Muscle of leg (tissue), 16 donors: ENCODE measurements at places on chromosomes 2 and 18. TPM values are rescaled to one million over a fixed set of nuclear protein-coding genes. Genes with fewer than 3 reads are reported as not detected.

TMEFF2 gene
- total RNA-seq = 7.7 TPM

CYTIP gene
- total RNA-seq = 0.84 TPM

DES gene
- 2,854 TPM for total RNA-seq

DNA sequence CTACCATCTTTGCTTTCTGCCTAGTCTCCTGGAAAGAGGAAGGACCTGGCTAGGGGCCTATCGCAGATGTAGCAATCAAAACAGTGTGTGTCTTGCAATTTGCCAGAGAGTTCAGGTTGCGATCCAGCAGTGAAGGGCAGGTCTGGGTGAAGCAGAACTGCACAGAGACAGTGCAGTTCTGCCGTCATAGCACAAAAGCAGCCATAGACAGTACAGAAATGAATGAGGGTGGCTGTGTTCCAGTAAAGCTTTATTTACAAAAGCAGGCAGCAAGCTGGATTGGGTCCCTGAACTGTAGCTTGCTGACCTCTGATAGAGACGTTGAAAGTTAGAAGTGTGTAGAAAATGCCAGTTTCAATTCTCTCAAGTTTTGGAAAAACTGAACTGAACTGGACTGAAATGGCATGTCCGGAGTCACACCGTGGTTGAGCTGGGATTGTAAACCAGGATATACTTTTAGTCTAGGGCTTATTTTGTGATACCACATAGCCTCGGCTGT is 186.8 kb downstream of the LTBP1 start:
- peak; percentile 49 for DNase-seq

TTC39C gene
- total RNA-seq = 4.8 TPM

DNA sequence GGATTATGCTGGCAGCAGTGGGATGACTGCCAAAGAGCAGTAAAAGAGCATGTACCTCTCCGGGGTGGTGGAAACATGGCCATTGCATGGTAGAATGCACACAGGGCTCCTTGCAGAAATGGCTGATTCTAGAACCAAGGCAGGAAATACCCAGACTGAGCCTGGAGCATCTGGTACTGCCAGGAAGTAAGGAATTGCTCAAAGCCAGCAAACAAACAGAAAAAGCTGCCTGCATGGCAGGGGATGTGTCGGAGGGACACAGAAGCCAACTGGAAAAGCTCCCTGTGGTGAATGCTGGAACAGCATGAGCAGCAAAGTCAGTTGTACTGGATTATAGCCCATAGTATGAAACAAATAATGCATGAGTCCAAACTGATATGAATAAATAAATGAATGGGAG is 78.0 kb upstream of the NFATC1 start:
- no peak for DNase-seq

- DNase-seq = no peak
Measured at GRCh38 chr18:48719974-48720654, 181.3 kb downstream of the CTIF start.

DNA sequence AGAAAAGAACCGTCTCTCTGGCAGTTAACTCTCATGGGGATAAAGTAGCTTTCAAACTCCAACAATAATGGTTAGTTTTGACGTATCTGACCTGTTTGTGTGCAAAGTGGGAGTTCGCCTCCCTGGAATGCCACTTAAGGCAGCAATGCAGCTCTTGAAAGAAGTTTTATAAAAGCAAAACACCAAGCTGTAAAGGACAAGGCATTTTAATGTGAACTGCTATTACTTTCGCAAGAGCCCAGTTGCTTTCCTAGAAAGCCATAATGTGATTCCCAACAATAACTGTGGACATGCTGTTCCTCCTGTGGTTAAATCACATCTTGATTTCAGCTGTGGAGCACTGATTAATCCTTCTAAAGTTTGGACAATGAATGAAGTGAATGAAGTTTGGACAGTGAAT is 303.7 kb downstream of the PTPRM start:
- no peak for DNase-seq

- no peak for DNase-seq
Measured at GRCh38 chr18:47522359-47522758, 270.9 kb upstream of the SKOR2 start.

- DNase-seq = no peak
Measured at GRCh38 chr2:39996653-39997080, 217.6 kb upstream of the THUMPD2 start.

DNA sequence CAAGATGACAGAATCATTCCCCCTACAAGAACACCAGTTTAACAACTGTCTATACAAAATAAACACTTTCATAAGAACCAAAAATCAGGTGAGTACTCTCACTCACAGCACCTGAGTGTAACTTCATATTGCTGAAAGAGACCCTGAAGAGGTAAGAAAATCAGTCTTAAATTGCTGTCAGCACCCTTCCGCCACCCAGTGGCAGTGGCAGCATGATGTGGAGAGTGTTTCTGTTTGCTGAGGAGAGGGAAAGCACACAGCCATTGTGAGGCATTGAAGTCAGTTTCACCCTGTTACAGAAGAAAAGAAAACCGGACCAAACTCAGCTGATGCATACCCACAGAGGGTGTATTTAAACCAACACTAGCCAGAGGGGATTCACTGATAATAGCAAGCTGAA is 1240.8 kb upstream of the CRIM1 start:
- DNase-seq = no peak

DNA sequence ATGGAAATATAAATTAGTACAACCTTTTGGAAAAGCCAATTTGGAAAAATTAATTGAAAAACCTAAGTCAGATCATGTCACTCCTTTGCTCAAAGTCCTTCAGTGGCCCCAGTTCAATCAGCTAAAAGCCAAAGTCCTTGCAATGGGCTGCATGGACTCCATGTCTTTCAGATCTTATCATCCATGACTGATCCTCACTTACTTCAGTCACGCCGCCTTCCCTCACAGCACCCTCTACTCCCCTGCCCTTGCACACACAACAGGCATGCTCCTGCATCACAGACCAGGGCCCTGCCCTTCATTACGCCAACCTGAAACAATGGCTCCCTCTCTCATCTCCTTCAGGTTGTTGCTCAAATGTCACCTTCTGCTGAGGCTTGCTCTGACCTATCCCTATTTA is 15.6 kb downstream of the KANSL3 start:
- DNase-seq = no peak

- no peak for DNase-seq
Measured at GRCh38 chr2:47521666-47522285, 118.8 kb downstream of the MSH2 start.

DNA sequence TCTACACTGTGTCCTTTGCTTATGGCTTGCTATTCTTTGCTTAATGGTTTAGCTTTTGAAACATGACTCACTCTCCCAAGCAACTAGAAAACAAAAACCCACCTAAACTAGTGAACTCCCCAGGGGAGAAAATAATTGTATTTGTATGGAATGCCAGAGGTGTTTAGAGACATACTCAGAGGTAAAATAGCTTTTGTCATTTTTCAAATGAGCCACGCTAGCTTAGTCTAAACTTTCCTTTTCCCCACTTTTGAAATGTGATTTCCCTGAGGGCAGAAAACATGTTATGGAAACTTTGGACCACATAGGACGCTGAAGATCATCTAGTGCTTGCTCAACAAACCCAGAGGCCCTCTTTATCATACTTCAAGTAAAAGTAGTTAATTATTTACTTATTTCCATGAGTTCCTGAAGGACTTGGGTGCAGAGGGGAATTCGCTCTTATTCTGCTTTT is 16.5 kb upstream of the CYTIP start:
- peak; percentile 46 for DNase-seq

RAB6C gene
- 0.09 TPM for total RNA-seq

- no peak for DNase-seq
Measured at GRCh38 chr2:235638541-235639427, 144.9 kb downstream of the AGAP1 start.

GAD1 gene
- 0.35 TPM for total RNA-seq

DNA sequence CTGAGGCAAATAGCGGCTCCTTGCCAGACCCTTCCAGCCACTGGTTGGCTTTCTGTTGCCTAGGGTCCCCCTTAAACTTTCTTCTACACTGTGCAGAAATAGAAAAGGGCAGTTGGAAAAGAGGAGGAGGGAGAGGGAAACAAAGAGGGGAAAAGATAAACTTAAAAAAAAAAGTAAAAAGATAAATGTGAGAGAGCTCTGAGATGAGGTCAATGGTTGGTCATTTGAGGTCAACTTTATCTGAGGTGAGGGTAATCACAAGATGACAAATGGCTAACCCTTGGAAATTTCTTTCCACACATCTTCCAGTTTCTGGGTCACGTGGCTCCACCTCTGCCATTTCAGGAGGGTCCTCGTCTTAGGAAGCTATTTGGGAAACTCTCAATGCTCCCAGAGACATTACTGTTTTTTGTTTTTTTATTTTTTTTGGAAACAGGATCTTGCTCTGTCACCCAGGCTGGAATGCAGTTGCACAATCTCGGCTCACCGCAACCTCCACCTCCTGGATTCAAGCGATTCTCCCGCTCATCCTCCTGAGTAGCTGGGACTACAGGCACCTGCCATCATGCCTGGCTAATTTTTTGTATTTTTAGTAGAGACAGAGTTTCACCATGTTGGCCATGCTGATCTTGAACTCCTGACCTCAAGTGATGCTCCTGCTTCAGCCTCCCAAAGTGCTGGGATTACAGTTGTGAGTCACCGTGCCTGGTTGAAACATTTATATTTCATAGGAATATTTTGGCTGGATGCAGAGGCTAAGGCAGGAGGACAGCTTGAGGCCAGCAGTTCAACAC is 199.9 kb downstream of the TGIF1 start:
- no peak for DNase-seq

DNA sequence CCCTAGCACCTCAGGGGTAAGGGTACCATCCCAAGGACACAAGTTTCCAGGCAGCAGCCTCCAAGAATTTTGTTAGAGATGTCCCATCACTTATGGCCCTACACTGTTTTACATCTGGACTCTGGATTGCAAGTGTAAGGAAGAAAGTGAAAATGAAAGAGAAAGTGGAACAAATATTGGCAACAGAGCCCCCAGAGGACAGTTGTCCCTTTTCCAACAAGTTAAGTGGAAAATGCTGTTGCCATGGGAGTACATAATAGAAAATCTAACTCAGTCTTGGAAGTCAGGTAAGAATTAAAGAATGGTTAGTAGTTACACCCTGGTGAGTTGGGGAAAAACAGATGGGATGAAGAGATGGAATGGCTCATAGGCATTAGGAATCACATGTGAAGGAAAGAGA is 50.6 kb downstream of the TTC21B start:
- DNase-seq = peak; percentile 84

- no peak for DNase-seq
Measured at GRCh38 chr2:151862700-151863099, 34.5 kb upstream of the ARL5A start.

SLC16A14 gene
- total RNA-seq = 4.2 TPM

DNA sequence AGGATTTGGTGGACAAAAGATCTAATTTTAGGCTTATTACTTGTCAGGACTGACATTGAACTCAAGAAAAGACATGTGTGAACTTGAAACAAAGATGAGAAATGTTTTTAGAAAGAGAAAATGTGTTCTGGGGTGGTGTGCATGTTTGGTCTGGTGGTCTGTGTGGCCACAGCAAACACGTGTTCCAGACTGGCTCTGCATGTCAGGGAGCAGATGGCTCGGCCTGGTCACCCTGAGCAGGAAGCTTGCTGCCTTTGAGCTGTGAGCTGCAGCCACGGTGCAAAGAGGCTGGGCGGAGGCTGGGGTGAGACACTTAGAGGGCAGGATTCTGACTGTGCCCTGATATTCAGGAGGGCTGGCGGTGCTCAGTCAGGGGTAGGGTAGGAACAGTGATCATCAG is 186.1 kb downstream of the CTIF start:
- DNase-seq = no peak

ALPG gene
- not detected for total RNA-seq

- DNase-seq = no peak
Measured at GRCh38 chr2:220043155-220043989, 415.9 kb downstream of the SLC4A3 start.

DNA sequence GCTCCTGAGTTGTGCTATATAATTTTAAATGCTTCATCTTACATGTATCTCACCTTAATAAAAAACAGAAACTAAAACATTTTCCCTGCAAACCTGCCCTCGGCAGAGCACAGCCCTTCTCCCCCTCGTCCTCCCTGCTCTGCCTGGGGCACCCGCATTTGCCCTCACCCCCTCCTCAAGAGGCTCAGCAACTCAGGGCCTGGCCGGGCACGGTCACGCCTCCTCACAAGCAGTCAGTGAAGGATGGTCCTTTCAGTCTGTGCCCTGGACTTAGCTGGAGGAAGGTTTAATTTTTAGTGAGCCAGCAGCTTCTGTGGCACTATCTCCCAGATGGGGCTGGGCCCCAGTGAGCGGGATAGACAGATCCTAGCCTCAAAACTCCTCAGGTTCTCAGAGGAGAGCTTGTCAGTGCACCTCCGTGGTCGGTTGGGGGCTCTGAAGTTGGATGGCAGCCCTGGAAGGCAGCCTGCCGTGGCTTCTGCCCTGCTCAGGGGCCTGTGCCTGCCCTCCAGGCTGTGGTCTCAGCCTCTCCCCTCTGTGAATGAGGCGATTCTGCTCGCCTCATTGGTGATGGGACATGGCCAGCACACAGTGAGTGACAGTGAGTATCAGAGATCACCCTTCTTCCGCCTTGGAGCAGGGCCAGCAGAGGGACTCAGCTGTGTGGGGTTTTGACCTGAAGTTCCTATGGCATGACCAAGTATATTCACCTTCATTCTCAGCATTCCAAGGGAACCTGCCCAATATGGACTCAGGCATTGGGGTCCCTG is 56.3 kb upstream of the AFF3 start:
- DNase-seq = peak; percentile 14

- DNase-seq = no peak
Measured at GRCh38 chr2:178233428-178233827, 39.1 kb downstream of the OSBPL6 start.

RBKS gene
- total RNA-seq = 0.80 TPM

GRCh38 chr18:78947291-78947690 is 32.3 kb upstream of the SALL3 start:
- no peak for DNase-seq

DNA sequence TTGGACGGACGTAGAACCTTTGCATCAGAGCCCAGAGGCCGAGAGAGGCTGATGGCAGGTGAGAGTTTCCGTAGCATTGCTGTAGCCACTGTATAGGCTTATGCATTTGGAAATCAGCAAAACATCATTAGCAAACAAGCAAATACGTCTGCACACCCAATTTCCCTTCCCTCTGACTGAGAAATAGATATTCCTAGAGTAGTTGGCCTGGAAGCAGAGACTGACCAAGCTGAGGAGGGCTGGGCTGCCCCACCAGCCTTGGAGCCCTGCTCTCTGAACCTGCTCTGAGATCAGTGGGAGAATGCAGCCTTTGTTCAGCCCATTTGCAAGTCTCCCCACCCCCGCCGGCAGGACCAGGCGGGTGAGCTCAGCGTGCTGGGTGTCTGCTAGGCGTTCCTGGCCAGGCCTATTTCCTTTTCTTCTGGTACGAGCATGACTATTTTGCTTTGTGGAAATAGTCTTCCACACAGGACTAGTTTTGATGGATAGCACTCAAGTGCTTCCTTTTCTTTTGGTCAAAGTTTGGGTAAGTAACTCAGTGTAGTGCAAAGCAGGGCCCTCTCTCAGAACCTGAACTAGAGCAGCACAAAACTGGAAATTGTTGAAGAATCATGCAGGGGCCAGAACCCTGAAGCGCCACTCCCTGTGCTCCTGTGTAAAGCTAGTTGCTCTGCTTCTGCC is 21.9 kb upstream of the RNF149 start:
- peak; percentile 25 for DNase-seq

DSG4 gene
- total RNA-seq = not detected

GRCh38 chr2:136495636-136496035 is 269.7 kb upstream of the THSD7B start:
- DNase-seq = no peak
